ENCODE measurements at places on chromosomes 5 and 9.

GRCh38 chr5:69364414-69364813, 4.9 kb downstream of the AK6 start:
- DNase-seq, result no peak

DNA sequence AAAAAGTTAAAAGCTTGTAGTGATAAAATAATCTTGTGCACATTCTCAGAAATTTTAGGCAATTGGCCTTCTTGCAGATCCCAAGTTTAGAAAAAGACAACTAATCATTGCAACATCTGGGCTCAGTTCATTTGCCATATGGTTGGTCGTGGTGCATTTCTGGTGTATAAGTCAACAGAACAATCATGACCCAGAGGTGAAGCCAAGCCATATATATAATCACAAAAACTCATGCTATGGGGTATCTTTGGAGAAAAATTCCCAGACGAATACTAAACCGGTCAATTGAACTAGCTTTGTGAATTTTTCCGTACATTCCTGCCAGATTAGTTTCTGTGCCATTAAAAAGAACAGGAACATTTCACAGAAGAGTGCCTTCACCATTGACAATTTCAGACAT, 50.3 kb downstream of the FYB1 start:
- no peak for DNase-seq

GRCh38 chr5:16673241-16674201, 56.7 kb upstream of the RETREG1 start:
- DNase-seq, result no peak

GRCh38 chr5:15475367-15475766, 24.6 kb upstream of the FBXL7 start:
- DNase-seq, result no peak

- no peak for DNase-seq
Observed at GRCh38 chr5:175800656-175801081, 70.7 kb upstream of the CPLX2 start.

- DNase-seq, result no peak
Observed at GRCh38 chr5:149938791-149939358, 5.7 kb downstream of the PDE6A start.

DNA sequence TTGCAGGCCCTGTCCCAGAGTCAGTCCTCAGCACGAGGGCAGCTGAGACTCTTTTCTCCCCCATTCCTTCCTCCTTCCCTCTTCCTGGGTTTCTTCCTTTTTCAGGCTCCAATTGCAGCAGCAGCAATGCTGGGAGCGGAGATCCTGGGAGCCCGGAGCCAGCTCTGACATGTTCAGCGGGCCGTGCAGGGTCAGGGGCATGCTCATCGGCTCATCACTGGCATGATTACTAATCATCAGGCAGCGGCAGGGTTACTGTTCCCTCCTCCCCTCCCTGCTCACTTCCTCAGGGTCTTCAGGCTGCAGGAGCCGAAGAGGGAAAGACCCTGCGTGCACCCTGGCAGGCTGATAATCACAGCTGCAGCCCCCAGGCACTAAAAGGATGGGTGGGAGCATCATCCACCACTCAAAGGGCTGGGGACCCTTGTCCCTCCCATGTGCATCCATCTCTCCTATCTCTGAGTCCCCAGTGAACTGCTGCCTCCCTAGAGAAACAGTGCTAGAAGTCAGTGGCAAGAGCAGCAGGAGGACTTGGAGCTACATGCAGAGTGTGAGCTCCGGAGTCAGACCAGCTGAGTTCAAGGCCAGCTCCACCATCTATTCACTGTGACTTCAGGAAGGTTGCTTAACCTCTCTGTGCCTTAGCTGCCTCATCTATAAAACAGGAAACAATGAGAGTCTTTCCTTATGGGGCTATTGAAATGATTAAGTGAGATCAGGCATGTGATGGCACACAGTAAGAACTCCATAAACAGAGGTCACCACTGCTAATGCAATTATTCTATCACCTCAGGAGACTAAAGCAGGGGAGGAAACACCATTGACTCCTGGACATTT, 7.8 kb upstream of the KCNIP1 start:
- no peak for DNase-seq

GRCh38 chr9:9216934-9217333, 1395.9 kb downstream of the PTPRD start:
- no peak for DNase-seq

DNA sequence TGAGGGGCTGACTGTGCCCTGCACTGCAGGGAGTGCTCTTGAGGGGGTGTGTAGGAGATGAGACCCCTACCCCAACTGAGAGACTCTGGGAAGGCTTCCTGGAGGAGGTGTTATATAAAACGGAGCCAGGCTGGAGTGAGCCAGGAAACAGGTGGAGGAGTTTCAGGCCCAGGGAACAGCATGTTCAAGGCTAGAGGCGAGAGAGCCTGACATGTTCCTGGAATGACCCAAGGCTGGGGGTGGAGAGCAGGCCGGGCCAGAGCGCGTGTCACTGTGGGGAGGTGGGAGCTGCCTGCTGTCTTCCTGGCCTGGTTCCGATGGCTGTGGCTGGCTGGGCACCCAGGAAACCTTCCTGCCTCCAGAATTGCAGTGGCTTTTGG, 48.7 kb downstream of the RXRA start:
- DNase-seq, result no peak

GRCh38 chr9:33946779-33947535, 101.7 kb downstream of the UBAP2 start:
- DNase-seq, result no peak

GRCh38 chr9:107960916-107961315, 471.3 kb upstream of the KLF4 start:
- no peak for DNase-seq

- DNase-seq, result no peak
Observed at GRCh38 chr5:14265570-14265969, 122.4 kb downstream of the TRIO start.

GRCh38 chr5:63128761-63129160, 550.1 kb downstream of the LRRC70 start:
- DNase-seq, result no peak

GRCh38 chr9:16954040-16954439, 83.6 kb upstream of the BNC2 start:
- DNase-seq, result no peak

Data from WTC11 (cell line).